Stimulated activated CD4-positive, alpha-beta T cell treated with anti-CD3 and anti-CD28 coated beads, Interleukin-1b, Interleukin-23, amount 100 ng/mL, for 48 hours (primary cell): ENCODE measurements at places on chromosomes 7 and 10.

GRCh38 chr7:154928136-154929005 is 74.6 kb downstream of the PAXIP1 start:
- DNase-seq: peak; percentile 28

DNA sequence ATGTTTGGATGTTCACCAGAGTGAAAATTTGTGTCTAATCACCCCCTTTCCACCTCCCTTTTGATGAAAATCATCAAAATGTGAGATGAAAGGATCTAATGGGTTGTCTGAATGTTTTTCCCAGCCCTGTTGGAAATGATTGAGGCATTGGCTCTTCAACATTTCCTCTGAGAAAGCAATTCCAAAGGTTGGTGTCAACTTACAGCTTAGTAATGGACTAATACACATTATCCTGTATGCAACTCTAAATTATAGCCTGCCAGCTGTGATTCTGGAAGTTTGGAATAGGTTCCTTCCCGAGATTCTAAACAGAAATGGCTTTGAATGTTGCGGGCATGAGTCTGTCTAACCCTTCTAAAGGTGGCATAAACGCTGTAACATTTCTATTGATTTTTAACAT is 152.9 kb downstream of the DYNC1I1 start:
- no peak for DNase-seq

- DNase-seq: no peak
These were observed 26.7 kb downstream of the TRIM8 start for GRCh38 chr10:102670871-102671434.

GRCh38 chr7:17488829-17489228 is 190.4 kb downstream of the AHR start:
- DNase-seq: no peak

GRCh38 chr10:123909866-123910265 is 18.3 kb upstream of the CPXM2 start:
- DNase-seq: no peak

GRCh38 chr10:112658900-112659638 is 212.1 kb downstream of the VTI1A start:
- no peak for DNase-seq

DNA sequence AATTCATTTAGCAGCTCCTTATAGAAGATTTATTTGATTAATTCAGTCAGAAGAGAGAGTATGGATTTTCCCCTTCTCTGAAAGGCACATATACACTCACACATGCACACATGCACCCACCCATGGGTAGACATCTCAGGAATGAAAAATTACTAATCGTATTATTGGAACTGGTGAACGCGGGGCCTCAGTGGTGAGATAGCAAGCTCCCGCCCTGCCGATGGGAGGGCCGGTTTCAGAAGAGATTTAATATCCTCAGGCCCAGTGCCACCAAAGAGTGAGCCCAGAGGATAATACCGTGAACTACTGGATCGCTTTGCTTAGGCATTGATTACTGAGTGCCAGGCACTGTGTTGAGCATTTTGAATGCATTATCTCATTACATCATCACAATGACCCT is 38.0 kb upstream of the EMX2 start:
- DNase-seq: no peak

- DNase-seq: no peak
These were observed 432.1 kb downstream of the GLRX3 start for GRCh38 chr10:130568246-130568645.

- DNase-seq: no peak
These were observed 517.5 kb downstream of the KIF20B start for GRCh38 chr10:90218846-90219245.

GRCh38 chr10:74502963-74503608 is 323.3 kb upstream of the KAT6B start:
- no peak for DNase-seq

- DNase-seq: no peak
These were observed 127.7 kb downstream of the ADCY1 start for GRCh38 chr7:45701701-45702510.

- peak; percentile 48 for DNase-seq
These were observed 4.8 kb upstream of the TRDMT1 start for GRCh38 chr10:17206210-17206709.

DNA sequence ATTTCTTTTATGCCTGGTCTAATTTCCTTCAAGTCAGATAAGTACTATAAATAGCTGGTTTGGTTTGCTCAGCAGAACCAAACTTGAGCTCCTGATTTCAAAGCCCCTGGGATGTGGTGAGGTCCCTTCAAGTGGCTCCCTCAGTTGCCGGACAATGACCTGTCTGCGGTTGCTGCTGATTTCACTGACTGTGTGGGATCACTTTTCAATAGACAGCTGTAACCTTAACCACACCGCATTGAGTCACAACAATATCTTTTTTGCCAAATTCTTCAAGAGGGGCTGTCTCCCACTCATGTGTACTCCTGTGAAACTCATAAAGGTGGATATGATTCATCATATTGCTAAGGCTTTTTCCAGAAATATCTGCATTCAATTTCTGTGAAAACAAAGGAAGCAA is 23.1 kb upstream of the ITGA8 start:
- DNase-seq: no peak

- DNase-seq: no peak
These were observed 35.6 kb downstream of the DOCK1 start for GRCh38 chr10:126940670-126941310.

- no peak for DNase-seq
These were observed 122.3 kb downstream of the DOCK4 start for GRCh38 chr7:112083776-112084355.

GRCh38 chr7:20240080-20240926 is 23.1 kb upstream of the MACC1 start:
- no peak for DNase-seq

GRCh38 chr7:18974803-18975202 is 142.6 kb downstream of the TWIST1 start:
- no peak for DNase-seq

DNA sequence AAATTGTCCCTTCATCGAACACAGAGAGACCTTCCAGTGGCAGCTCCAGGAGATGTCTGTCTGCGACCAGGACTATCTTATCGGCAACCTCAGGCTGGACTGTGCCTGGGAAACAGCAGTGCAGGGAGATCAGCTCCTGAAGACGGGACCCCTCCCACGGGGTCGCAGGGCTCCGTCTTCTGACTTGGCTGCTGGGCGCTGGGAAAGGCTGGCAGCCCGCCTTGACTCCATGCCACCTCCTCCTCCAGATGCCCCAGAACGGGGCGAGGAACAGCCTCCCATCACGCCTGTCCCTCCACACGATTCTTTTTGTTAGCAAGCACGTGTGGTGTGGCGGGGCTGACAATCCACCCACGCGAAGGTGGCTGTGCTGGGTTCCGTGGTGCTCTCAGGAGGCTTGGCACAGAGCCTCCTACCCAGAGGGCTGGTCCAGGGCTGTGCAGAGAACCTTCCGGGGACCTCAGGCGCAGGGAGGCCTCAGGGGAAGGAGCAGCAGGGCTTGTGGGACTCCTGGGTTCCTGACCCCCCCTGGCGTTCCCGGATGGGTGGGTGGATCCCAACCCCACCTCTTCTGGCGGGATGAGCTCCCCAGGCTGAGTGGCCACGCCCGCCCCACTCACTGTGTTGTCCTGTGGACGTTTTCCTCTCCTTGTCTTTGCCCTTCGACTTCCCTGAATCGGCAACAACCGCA is 47.6 kb upstream of the NKX6-2 start:
- no peak for DNase-seq

DNA sequence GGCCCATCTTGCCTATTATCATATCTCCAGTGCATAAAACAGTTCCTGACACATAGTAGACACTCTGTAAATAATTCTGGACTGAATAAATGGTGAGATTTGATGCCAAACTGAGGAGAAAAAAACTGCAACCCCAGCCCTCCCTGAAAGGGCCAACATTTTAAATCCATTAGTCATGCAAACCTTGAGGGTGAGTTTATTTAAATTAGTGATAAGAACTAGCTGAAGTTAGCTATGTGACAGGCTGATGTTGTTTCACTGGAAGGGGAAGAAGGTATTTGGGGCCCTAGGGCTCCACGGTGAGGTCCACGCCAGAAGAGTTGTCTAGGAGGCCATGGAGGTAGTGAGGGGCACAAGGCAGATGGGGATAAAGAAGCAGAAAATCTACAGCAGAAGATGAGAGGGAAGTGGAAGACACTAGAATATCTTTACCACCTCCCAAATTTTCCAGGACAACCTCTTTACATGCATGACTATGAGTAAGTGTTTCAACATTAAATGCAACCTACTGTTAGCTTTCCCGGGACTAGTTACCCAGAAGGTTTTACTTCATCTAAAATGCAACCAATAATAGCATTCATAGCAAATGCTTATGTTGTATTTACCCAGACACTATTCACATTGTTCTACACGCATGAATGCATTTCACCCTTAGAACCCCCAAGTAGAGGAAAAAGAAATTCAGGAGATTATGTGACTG is 183.2 kb upstream of the LYZL1 start:
- no peak for DNase-seq

GRCh38 chr10:60257767-60258428 is 131.8 kb downstream of the ANK3 start:
- no peak for DNase-seq

GRCh38 chr10:127977357-127978009 is 70.6 kb downstream of the PTPRE start:
- DNase-seq: no peak

DNA sequence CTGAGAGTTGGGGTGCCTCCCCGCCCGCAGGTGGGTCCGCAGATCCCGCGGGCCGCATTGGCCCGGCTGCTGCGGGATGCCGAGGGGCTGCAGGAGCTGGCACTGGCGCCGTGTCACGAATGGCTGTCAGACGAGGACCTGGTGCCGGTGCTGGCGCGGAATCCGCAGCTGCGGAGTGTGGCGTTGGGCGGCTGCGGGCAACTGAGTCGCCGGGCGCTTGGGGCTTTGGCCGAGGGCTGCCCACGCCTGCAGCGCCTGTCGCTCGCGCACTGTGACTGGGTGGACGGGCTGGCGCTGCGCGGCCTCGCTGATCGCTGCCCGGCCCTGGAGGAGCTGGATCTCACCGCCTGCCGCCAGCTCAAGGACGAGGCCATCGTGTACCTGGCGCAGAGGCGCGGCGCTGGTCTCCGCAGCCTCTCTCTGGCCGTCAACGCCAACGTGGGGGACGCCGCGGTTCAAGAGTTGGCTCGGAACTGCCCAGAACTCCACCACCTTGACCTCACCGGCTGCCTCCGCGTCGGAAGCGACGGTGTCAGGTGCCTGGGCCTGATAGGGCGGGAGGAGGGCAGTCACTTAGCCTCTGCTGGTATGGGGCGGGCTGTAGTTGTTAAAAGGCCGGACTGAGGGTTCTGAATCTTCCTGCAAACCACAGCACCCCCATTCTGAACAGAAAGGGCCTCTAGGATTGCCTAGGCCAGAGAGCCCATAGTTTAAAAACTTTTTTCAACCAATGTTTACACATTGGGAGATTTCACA is 1.3 kb downstream of the FBXL15 start:
- DNase-seq: no peak

GRCh38 chr7:30846378-30846777 is 65.3 kb upstream of the AQP1 start:
- DNase-seq: no peak

DNA sequence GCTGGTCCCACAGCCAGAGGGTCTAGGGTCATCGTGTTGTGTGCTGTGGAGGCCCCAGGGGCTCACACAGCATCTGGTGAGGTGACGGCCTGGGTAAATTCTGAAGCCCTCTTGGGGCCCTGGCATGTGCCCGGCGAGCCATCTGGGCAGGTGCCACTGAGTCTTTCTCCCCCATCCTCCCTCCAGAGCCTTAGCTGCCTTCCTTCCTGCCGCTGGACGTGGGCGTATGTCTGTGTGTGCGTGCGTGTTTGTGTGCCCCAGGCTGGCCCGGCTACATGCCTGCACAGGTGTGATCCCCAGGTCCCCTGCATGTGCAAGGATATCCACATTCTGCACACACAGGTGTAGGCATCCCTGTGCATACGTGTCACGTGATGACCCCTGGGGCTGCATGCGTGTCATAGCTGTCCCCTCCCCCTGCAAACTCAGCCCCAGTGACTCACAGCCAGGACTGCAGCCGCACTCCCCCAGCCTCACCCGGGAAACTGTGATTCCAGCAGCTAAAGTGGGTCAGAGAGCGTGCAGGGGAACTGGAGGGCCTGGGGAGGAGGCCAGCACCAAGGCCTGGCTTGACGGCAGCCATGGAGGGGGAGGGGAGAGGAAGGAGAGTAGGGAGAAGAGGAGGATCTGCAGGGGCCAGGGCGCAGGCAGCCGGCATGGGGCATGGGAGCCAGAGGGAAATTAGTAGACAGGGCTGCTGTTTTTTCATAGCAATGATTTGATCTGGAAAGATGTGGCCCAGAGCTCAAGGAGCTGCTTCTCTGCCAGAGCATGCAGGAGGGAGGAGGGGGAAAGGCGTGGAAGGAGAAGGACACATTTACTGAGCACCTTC is 46.4 kb downstream of the ELFN1 start:
- DNase-seq: no peak

- DNase-seq: no peak
These were observed 33.1 kb upstream of the HMX3 start for GRCh38 chr10:123102673-123103072.

- no peak for DNase-seq
These were observed 387.4 kb upstream of the CELF2 start for GRCh38 chr10:10630281-10630680.

DNA sequence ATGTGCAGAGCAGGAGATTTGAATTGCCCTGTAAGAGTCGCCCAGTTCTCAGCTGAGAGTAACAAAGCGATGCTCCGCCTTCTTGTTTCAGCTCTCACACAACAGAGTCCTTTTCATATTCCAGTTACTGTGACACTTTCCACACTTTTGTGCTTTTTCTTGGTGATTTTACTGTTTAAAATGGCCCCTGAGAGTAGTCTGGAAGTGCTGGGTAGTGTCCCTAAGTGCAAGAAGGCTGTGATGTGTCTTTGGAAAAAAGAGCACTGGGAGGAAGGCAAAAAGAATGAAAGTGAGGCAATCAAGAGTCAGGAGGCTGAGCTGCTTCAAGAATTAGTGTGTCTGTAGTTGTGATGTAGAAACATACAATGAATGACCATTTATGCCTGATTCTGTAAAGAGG is 201.2 kb upstream of the SEMA3E start:
- DNase-seq: no peak

DNA sequence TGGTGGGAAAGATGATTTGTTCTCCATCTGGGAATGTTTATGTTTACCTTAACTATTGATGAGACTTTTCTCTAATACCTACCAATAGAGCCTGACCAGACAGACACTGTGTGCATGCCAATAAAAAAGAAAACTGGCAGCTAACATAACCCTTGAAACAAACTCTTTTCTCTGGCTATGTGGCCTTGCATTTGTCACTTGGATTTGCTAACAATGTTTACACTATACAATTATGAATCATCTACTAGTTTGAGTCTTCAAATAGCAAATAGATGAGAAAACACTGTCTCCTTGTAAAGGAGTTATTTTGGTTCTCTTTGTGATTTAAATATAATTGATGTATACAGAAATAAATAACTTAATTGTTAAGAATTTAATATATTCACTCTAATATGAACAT is 273.1 kb downstream of the SEMA3D start:
- DNase-seq: no peak

DNA sequence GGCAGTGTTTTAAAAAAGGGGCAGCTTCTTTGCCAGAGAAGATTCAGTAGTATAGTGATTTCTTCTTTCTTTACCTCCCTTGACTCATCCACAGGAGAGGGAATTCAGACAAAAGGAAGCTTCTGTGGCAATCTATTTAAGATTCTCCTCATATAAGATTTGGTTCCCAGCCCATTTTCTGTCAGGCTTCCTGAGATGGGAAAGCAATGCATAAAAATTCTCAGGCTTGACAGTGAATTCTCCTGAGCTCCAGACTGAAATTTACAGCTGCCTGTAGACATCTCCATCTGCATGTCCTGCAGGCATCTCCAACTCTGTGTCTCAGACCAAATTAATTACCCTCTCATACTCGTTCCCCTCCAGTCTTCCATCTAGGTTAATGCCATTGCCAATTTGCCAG is 72.8 kb downstream of the TSPAN12 start:
- no peak for DNase-seq

GRCh38 chr10:63935705-63936104 is 414.5 kb downstream of the REEP3 start:
- DNase-seq: no peak
